ENCODE measurements at places on chromosomes 6 and 20.

DNA sequence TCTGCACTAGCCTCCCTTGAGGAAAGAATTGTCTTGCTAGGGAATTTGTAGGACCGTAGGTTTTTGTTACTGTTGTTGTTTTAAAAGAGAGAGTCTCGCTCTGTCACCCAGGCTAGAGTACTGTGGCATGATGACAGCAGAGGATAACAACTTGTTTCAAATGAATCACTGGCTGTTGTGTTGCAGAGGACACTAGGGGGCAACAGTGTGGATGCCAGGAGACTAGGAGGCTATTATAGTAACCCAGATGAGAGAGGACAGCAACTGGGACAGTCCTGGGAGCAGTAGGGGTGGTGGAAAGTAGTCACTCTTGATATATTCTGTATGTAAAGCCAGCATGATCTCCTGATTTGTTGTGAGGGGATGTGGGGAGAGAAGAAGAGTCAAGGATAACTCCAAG, 41.8 kb upstream of the LAMA4 start:
- DNase-seq: peak; percentile 80

DNA sequence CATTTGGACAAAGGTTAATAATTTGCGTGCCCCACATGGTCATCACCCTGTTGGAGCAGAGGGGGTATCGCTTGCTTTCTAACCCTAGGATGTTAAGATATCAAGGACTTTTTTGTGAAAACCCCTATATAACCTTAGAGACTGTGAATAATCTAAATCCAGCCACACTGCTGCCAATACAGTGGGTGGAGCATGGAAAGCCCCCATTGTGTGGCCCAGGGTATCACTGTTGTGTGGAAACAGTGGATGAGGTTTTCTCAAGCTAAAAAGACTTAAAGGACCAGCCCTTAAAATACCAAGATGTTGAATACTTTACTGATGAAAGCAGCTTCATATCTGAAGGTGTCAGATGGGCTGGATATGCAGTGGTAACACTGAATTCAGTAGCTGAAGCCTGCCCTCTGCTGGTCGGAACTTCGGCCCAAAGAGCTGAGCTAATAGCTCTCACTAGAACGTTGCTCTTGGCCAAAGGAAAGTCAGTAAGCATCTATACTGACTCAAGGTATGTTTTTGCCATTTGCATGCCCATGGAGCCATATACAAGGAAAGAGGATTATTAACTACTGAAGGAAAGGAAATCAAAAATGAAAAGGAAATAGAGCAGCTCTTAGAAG, 695.2 kb downstream of the PHF3 start:
- peak; percentile 80 for DNase-seq

GRCh38 chr20:57330998-57331397, 1.4 kb downstream of the SPO11 start:
- no peak for DNase-seq

- no peak for DNase-seq
Observed at GRCh38 chr20:10731190-10731965, 57.6 kb upstream of the JAG1 start.

DNA sequence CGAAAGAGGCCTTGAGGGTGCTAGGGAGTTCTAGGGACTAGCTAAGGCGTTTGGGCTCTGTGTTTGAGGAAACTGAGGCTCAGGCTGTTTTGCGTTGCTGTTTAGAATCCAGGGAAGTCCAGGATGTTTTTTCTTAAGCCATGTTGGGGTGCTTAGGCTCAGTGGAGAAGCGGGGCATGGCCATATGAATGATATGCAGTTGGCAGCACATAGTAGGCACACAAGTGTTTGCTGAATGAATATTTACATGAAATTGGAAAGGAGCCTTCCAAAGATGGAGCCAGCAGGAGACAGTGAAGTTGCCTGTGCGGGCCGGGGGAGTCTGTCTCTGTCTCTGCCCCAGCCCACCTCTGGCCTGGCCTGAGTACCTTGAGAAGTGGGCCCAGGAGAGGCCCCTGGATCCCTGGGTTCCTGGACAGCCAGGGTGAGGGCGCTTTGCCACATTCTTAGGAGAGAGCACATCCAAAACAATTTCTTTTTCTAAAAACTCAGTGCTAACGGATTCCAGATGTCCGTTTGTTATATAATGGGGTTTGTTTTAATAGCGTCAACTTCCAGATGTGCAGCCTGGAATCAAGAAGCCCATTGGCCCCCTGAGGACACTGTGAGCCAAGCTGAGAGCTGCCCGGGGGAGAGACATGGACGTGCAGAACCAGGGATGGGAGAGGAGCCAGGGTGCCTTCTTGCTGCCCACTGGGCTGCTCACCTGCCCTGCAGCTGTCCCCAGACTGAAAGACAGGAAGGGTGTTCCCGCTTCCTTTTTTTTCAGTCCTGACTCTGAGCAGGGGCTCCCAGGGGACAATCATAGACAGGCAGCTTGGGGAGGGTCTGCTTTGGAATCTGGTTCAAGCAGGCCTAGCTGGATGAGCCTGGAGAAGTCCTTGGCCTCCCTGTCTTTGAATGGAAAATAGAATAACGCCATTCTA, 20.1 kb upstream of the EMILIN3 start:
- no peak for DNase-seq

DNA sequence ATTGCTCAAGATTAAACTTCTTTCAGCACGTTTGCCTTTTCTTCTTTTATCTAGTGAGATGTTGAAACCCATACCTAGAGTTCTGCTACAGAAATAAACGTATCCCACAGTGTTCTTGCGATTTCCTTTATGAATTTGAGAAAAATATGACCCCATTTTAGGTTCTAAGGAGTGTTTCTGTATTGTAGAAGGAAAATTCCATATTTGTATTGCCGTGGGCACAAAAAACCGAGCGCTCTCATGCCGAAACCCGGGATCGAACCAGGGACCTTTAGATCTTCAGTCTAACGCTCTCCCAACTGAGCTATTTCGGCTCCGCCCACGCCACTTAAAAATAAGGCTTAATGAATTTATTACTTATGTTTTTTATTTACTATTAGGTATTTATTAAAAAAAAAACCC, 23.7 kb downstream of the ZNF311 start:
- DNase-seq: peak; percentile 67

GRCh38 chr20:2144850-2145249, 43.2 kb downstream of the STK35 start:
- no peak for DNase-seq

DNA sequence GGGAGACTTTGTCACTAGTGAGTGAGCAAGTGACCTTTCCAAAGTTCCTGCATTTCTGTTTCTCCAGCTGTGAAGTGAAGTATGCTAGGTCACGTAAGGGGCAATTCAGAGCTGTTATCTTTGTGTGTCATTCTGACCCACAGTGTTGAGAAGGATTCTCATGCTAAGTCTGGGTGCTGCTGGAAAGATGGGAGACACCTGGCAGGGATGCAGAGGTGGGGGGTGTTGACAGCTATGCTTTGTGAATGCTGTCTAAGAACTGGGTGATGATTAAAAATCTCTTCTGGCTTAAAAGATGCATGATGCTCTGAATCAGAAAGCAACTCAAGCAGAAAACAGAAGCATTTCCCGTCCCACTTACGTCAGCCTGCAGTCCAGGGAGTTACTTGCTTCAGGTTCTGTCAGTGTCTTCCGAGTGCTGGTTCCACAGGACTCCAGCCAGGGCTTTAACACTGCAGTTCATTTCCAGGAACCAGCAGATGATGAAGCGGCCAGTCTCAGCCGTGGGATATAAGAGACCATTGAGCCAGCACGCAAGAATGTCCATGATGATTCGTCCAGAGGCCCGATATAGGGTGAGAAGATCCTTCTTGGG, 30.9 kb upstream of the ASXL1 start:
- no peak for DNase-seq

DNA sequence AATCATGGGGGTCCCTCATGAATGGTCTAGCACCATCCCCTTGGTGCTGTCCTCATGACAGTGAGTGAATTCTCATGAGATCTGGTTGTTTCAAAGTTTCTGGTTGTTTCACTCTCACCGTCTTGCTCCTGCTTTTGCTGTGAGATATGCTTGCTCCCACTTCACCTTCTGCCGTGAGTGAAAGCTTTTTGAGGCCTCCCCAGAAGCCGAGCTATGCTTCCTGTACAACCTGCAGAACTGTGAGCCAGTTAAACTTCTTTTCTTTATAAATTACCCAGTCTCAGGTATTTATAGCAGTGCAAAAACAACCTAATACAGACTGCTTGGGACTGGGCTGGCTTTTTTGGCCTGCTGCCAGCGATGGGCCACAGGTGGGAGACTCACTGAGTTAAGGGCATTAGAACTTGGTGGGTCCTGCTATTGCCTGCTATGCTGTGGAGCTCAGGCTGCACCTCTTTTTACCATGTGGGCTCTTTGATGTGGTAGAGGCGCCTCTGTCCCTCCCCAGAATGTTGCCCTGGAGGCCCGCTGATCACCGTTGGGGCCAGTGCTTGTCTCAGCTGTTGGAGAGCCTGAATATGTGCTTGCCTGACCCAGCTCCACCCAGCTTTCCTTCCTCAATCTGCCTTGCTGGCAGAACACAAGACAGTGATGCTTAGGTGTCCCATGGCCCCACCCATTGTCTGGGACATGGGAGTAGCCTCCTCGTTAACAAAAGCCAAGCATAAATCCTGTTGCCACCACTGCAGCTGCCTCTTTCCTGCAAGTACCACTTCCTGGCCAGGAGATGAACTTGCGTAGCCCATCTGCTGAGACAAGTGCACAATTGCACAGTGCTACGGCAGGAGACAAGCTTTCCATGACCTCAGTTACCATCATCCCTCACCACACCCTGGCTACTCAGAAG, 47.1 kb downstream of the IGF2R start:
- no peak for DNase-seq

GRCh38 chr20:58605292-58606065, 45.6 kb upstream of the STX16 start:
- no peak for DNase-seq

DNA sequence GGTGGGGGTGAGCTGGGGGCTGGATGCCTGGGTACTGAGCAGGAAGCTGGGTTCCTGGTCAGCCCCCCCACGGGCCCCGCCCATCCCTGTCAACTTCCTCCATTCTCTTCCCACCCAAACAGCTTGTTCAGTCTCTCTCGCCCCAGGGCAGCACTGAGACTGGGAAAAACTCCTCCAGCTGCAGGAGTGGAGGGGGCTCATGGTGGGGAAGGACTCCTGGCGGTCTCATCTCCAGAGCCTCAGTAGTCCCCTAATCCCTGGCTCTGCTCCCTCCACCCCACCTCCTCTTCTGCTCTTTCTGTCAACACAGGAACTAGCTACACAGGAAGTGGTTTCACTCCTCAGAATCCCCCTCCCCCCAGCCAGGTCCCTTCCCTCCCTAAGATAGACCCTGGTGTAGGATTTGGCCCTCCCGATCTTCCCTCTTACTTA, at the start of gene GPSM3:
Gene GPSM3, minus strand, starts transcription at position 36 of the 432 bp plus-strand sequence. CDS start 130 bp downstream, outside the sequence.
- peak; percentile 71 for DNase-seq

DNA sequence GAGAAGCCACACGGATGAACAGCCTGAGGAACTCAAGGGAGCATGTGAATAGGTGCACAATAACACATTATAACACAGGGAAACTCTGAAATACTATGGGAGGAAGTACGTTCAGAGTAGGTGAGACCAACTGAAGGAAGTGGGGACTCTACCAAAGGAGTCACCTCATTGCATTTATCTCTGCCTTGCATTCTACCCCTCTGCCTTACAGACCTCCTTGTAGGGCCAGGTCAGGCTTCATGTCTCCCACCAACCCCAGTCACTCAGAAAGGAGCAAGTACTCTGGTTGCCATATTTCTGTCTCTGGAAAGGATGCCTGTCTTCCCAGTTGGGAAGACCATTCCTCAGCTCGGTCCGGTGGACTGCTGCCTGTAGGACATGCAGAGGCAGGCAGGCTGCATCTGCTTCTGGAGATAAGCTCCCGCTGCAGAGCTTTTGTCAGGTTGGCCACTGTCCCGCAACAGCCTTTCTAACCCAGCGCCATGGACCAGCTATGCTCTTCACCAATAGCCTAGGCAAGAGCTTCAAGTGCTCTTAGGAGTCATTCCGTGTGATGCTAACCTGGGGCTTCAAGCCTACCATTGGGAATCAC, 51.6 kb upstream of the ASIP start:
- no peak for DNase-seq

DNA sequence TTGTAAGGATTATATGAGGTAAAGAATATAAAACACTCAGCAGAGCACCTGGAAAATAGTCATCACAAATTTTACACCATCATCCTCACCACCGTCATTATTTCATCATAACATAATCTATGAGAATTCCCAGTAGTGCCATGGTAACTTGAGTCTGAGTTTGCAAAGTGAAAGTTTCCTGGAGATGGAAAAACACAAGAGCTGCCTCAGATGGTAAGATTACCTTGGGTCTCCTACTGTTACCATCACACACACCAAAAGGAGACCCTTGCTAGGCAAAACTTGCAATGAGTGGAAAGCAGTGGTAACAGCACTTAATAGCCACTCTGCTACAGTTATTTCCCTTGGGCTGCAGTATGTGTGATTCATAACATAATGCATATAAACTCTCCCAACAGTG, 589.8 kb downstream of the RNF144B start:
- no peak for DNase-seq

GRCh38 chr20:32510601-32511357, 74.4 kb downstream of the NOL4L start:
- peak; percentile 80 for DNase-seq

- DNase-seq: no peak
Observed at GRCh38 chr6:93581371-93581770, 162.0 kb upstream of the EPHA7 start.

DNA sequence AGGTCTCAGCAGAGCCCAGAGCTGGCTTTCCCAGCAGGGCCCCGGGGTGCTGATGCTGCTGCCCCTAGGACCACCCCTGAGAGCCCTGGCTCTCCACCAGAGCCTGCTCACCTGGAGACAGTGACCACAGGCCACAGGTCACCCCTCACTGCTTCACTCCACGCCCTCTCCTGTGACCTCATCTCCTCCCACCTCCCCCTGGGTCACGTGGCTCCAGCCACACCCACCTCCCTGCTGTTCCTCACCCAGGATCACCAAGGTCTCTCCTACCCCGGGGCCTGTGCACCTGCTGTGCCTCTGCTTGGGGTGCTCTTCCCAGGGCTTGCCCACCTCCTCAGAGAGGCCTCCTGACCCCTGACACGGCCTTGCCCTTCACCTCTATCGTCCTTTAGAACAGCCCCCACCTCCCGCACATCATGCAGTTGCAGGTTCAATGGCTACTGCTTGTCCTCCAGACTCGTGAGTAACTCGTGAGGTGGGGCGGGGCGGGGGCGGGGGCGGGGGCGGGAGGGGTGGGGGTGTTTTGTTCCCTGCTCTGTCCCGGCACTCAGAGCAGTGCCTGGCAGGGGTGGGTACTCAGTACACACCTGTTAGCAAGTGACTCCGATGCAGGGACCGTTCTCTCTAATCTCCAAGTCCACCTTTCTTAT, 468.0 kb downstream of the PREX1 start:
- DNase-seq: no peak

GRCh38 chr6:134171517-134171916, 119.1 kb upstream of the SLC2A12 start:
- no peak for DNase-seq

- no peak for DNase-seq
Observed at GRCh38 chr6:52000064-52000463, 87.3 kb downstream of the PKHD1 start.

All from islet precursor cell (in vitro differentiated cells).